ENCODE measurements at places on chromosomes 2 and 18.

DNA sequence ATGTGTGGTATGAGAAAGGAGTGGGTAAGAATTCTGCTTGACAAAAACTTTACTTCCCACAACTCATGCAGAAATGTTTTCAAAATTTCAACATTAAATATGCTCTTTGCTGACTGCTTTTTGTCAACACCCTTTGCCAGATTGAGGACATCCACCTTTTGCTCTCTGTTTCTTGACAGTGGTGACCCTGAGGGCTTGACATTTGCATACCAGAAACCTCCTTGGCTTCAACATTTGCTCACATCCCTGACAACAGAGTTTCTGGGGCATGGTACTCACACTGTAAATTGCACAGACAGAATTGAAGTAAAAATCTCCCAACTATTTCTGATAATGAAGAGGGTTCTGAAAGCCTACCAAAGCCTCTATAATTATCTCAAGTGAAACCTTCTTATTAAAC is 95.7 kb downstream of the RND3 start:
- DNase-seq, result no peak

GRCh38 chr2:212505586-212505985 is 33.0 kb downstream of the ERBB4 start:
- no peak for DNase-seq

DNA sequence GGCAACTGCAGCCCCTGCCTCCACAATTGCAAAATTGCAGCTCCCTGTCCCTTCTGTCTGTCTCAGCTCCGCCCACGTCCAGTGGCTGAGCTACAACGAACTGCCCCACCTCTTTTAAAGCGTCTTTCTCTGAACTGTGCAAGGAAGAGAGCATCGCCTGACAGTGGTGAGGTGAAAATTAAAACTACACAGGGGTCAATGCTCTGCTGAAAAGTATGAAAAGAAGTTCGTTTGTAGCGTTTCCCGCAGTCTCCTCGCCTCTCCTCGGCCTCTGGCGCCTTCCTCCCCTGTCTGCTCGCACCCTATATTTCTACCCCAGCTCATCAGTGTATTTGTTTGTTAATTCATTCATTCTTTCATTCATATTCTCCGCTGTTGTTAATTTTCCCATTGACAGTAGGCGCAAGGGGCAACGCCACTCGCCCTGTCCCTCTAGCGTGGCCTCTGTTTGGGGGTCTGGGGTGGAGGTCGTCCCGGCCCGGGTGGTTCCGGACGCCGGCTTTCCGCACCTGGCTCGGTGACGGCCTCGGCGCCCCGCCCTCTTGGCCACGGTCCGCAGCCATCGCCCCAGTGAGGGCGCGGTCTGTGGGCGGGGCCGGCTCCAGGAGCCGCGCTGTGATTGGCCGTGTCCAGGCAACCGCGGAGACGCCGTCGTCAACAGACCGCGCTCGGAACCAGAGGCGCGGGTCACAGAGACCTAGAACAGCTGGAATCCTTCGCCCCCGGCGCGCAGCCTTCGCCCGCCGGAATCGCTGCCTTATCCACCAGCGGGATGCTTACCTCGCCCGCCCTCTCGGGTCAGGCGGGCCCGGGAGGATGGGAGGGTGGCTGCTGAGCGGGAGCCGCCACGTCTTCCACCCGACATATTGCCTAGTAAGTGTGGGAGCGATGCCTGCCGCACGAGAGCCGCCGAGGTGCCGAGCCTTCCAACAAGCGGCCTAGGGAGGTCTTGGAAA is at the start of gene VWA3B:
TSS of gene VWA3B (plus strand) at position 677 of the 956 bp plus-strand sequence. CDS start 5,926 bp downstream, outside the sequence.
- DNase-seq, result no peak

GRCh38 chr2:109423556-109424359 is 190.0 kb downstream of the SEPTIN10 start:
- DNase-seq, result no peak

GRCh38 chr2:106537047-106537446 is 49.9 kb downstream of the CD8B2 start:
- no peak for DNase-seq

GRCh38 chr18:39770399-39770798 is 2184.6 kb upstream of the PIK3C3 start:
- DNase-seq, result no peak

DNA sequence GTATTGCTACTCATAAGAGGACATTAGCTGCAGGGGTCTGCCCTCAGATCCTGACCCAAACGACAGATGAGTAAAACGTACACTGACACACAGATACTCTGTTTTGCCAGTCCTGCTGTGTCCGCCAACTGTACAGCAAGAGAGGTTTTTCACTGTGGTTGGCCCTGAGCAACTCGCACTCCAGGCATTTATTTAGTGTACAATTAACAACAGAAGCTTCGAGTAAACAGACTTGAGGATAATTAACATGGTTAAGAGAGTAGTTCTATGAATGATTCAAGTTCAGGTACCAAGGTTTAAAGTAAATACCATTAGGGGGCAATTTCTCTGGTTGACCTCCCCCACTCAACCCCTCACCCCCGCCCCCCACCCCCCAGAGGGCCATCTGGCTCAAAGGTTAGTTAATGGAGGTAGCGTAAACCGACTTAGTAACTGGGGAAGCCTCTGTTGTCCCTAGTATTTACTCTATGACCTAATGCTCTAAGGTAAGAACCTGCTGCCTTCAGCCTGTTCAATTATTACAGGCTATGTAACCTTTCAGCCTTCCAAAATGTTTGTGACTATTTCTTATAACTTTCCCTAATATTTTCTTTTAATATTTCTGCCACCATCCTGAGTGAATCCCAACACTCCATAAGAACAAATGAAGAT is 103.9 kb upstream of the XIRP2 start:
- no peak for DNase-seq

GRCh38 chr2:197425550-197425949 is 9.3 kb downstream of the SF3B1 start:
- no peak for DNase-seq

- no peak for DNase-seq
Observed at GRCh38 chr2:61670591-61671501, 132.7 kb upstream of the XPO1 start.

- no peak for DNase-seq
Observed at GRCh38 chr2:69995511-69995910, 34.1 kb upstream of the ASPRV1 start.

GRCh38 chr2:71778936-71779773 is 325.8 kb downstream of the DYSF start:
- DNase-seq, result no peak

DNA sequence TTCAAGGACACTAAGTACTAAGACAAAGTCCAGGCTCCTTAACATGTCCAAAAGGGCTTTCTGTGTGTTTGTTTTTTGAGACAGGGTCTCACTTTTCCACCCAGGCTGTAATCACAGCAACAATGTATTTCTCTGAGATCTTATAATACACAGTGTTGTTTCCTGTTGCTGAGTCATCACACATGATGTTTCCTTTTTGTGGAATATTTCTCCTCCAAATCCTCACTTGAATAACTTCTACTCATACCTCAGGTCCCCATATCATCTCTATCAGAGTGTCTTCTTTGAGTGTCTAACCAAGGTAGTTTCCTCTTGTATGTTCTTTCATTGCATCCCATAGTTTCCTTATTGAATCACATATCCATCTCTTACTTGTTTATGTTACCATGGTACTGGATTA is 632.0 kb upstream of the PIK3C3 start:
- DNase-seq, result no peak

DNA sequence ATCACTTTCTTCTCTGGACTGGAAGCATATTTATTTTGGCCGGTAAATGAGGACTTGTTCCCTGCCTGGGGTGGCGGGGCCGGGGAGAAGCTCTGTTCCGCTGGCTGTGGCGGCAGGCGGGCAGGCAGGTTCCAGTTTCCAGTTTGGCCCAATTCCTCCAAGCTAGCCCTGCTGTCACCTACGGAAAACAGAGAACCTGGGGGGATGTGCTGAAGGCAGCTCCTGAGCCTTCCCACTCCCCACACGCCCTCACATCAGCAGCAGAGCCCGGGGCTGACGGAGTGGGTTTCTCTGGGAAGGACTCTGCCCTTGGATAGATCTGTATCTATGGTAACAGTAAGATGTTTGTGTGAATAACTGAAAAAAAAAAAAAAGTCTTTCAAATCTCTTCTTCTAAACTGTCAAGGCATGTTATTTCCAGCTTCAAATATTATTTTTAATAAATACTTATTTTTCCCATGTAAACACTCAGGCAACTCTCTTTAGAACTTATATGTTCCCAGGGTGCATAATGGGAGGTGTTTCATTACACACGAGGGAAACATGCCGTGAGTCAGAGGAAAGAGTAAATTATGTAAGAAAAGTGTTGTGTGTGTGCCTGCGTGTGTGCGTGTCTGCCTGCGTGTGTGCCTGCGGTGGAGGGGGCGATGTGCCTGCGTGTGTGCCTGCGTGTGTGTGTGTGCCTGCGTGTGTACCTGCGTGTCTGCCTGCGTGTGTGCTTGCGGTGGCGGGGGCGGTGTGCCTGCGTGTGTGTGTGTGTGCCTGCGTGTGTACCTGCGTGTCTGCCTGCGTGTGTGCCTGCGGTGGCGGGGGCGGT is 116.1 kb upstream of the ZNF516 start:
- DNase-seq, result no peak

DNA sequence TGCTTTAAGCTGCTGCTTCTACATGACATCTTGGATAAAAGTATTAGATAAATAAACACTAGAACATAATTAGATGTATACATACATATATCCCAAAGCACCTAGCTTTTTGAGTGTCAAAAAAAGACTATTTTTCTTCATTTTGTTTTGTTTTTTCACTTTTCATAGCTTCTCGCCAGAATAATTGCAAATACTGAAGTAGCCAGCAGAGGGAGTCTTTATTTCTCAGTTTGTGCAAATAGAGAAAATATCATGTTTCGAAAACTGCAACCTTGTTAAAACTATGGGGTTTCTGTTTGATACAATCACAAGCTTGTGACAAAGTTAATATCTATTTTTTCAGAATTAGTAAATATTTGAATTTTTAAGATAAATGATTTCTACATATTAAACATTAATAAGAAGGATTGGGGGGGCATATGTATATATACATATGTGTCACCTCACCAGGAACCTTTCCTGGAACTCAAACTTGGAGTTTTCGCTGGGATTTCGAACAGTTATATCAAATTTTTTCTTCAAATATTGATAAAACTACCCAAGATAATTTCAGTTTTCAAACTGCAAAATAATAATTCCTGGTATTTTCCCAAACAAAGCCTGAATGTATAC is 61.0 kb downstream of the GRB14 start:
- DNase-seq, result no peak

DNA sequence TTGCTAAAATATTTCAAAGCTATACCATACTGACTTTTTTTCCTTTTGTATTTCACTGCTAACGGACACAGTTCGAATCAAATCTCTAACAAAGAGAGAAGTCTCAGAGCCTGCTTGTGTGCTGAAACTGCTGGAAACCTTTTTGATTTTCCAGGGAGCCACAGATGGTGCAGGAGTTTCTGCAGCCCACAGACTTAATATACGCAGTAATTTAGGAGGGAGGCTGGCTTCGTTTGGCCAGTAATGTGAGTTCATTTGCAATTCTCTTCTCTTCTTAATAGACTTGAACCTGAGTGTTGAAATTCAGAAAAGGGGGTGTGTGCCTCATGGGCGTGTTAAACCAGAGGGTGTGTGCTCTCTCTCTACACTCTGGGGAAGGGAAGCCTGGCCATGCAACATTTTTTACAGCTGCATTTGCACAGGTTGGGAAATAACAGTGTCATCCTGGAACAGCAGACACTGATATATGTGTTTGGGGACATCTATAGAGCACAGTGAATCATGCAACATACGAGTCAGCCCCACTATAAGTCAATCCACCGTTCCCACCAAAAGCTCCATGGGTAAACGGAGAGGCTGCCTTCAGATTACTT is 333.0 kb downstream of the CLIP4 start:
- DNase-seq, result no peak

DNA sequence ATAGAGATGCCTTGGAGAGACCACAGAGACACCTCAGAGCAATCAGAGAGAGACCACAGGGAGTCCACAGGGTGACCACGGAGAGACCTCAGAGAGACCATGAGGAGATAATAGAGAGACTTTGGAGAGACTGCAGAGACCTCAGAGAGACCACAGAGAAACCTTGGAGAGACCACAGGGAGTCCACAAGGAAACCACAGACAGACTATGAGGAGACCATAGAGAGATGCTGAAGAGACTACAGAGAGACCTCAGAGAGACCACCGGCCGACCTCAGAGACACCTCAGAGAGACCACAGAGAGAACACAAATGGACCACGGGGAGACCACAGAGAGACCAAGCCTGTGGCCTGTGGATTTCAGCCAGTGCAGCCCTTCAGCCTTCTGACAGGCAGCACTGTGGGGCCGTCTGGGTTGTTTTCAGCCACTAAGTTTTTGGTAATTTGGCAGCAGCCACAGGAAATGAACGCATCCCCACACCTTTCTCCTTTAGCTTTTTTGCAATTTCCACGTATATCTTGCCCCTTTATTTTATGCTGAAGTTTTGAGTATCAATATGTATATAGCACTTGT is 11.4 kb upstream of the TMEM18 start:
- no peak for DNase-seq

GRCh38 chr2:145546091-145546490 is 1026.2 kb upstream of the ZEB2 start:
- no peak for DNase-seq

DNA sequence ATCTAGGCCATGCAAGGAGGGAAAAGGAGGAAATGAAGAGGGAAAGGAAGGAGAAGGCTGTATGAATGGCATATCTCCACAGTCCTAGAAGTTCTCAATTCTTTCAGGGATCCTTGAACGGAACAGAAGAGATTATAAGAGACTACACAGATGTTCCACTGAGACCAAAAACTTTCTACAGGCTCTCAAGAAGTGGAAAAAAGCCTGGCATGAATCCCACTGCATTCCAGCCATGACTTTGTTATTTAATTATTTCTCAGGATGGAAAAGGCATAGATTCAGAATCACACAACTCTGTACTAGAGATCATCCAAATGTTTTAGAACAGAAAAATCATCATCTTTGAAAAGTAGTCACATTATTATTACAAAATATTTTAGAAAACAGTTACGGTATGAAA is 131.7 kb upstream of the CDH20 start:
- no peak for DNase-seq

- no peak for DNase-seq
Observed at GRCh38 chr18:35060122-35060815, 19.1 kb downstream of the MAPRE2 start.

- DNase-seq, result no peak
Observed at GRCh38 chr2:134154246-134154645, 99.6 kb upstream of the MGAT5 start.

GRCh38 chr18:40375837-40376236 is 1579.2 kb upstream of the PIK3C3 start:
- DNase-seq, result no peak

- no peak for DNase-seq
Observed at GRCh38 chr18:50507120-50507590, 52.7 kb upstream of the MAPK4 start.

GRCh38 chr2:43302182-43302960 is 76.0 kb upstream of the ZFP36L2 start:
- no peak for DNase-seq

GRCh38 chr18:58788971-58789875 is 75.5 kb upstream of the ZNF532 start:
- DNase-seq, result no peak

Data from non-pigmented ciliary epithelial cell (primary cell).